ENCODE measurements at places on chromosomes 16 and 17. TPM values are rescaled to one million over a fixed set of nuclear protein-coding genes. Genes with fewer than 3 reads are reported as not detected.

Gene ALOX15
- total RNA-seq = not detected

Gene CCL3
- total RNA-seq = 222 TPM

Gene VASN
- total RNA-seq = 0.16 TPM

Gene EPX
- not detected for total RNA-seq

Gene CDC42EP4
- 1.6 TPM for total RNA-seq

Gene HSPB9
- total RNA-seq = not detected
